CD4-positive, CD25-positive, alpha-beta regulatory T cell (primary cell): ENCODE measurements at places on chromosomes 3 and 15. TPM values are rescaled to one million over a fixed set of nuclear protein-coding genes. Genes with fewer than 3 reads are reported as not detected.

Gene MBNL1
- polyA plus RNA-seq = 262 TPM

Gene GABRG3
- polyA plus RNA-seq = not detected

Gene ITIH1
- not detected for polyA plus RNA-seq

Gene TMEM45A
- not detected for polyA plus RNA-seq

Gene LRRC15
- polyA plus RNA-seq = not detected

Gene PRKAR2A
- 13.4 TPM for polyA plus RNA-seq

Gene MED12L
- not detected for polyA plus RNA-seq

Gene C3orf22
- not detected for polyA plus RNA-seq

Gene ARPP21
- polyA plus RNA-seq = not detected

Gene ZNF662
- 0.72 TPM for polyA plus RNA-seq

Gene DOCK3
- 0.07 TPM for polyA plus RNA-seq

Gene GLDN
- not detected for polyA plus RNA-seq

Gene FBXL22
- polyA plus RNA-seq = 2.1 TPM

Gene ATG3
- 86.1 TPM for polyA plus RNA-seq

Gene ALDH1A2
- polyA plus RNA-seq = not detected

Gene C3orf70
- polyA plus RNA-seq = not detected

Gene BBS4
- 12.8 TPM for polyA plus RNA-seq

Gene CPA3
- polyA plus RNA-seq = not detected

Gene FYTTD1
- polyA plus RNA-seq = 88.3 TPM

Gene ZWILCH
- 10.3 TPM for polyA plus RNA-seq

Gene CCR2
- 17.0 TPM for polyA plus RNA-seq

Gene ITGA11
- polyA plus RNA-seq = not detected

Gene TEX264
- 133 TPM for polyA plus RNA-seq

Gene CLDN18
- not detected for polyA plus RNA-seq

Gene TMEM158
- polyA plus RNA-seq = not detected
